ENCODE measurements at places on chromosomes 7 and 10.

DNA sequence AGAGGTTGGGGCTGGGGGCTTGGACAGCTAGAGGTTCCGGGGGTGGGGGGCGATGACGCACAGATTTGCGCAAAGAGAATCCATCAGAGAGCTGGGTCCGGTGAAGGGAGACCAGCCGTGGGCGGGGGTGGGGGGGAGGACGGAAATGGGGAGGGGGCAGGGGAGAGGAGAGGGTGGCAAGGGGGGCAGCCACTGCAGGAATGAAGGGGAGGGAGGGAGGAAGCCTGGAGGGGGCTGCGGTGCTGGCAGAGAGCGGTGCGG lies 1.2 kb upstream of the VGF start:
- no peak for DNase-seq

DNA sequence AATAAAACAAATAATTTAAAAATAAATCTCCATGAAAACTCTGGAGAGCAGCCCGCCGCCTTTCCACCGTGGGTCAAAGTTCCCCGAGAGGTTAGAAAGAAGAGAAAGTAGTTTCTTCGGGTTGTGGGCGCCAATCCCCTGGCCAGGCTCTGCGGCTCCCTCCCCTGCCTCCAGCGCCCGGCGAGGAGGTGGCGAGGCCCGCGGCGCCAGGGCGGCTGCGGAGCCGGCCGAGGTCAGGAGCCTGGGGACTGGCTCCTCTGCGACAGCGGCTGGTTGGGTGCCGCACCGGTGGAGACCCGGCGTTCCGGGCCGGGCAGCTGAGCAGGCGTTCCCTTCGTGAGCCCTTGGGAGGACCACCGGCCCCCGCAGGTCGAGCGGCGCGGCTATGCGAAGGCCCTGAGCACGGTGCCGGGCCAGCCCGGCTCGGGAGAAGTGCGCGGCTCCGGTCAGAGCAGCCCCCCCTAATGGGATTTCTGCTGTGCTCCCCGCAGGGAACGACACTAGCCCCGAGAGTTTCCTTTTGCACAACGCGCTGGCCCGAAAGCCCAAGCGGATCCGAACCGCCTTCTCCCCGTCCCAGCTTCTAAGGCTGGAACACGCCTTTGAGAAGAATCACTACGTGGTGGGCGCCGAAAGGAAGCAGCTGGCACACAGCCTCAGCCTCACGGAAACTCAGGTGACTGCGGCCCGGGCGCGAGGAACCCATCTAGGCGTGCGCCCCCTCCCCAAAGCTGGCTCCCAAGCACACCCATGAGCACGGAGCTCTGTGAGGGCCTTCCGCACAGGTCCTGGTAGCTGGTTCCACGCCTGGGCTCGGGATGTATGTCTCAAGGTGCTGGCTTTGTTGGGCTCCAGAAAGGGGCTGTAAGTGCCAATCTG lies 2.8 kb downstream of the EMX2 start:
- DNase-seq = peak; percentile 58

DNA sequence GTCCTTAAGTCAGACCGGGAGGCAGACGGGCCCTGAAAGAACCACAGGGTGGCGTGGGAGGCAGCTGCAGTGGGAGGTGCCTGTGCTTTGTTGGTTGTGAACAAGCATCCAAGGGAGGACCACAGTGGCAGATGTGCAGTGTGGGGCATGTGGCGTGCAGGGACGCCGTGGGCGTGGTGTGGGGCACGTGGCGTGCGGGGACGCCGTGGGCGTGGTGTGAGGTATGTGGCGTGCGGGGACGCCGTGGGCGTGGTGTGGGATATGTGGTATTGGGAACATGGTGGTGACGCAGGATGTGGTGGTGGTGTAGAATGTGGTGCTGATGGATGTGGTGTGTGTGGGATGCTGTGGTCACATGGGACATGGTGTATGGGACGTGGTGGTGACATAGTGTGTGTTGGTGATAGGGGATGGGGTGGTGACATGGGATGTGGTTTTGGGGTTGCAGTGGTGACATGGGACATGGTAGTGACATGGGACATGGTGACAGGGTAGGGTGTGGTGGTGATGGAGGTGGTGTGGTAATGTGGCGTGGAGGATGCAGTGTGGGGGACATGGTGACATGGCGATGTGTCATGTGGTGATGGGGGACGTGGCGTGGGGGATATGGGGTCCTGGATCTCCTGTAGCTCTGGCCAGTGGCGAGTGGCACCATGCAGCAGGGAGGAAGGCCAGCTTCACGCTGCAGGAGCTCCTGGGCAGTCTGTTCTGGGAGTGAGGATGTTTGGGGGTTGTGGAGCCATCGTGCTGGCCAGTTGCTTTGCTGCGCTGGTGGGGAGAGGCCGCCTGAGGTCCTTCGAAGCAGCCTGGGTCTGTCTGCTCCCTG lies 78.8 kb downstream of the INPP5A start:
- no peak for DNase-seq

- no peak for DNase-seq
Observed at GRCh38 chr7:135827391-135827790, 78.8 kb upstream of the FAM180A start.

GRCh38 chr10:129689671-129690071 lies 222.6 kb downstream of the MGMT start:
- no peak for DNase-seq

DNA sequence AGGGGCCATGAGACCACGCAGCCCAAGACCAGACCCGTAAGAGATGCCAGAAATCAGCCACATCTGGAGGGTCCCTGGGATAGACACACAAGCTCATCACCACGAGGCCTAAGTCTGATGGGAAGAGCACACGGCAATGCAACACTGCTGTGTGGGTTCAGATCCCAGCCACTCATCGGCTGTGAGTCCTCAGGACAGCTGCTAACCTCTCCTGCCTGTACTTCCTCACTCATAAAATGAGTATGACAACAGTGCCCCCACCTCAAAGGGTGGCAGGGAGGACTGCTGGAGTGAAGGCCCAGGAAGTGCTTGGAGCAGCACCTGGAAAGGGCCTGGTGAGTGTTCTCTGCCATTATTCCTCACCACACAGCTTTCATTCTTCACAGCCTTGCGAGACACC lies 60.9 kb downstream of the MAD1L1 start:
- DNase-seq = no peak

- DNase-seq = no peak
Observed at GRCh38 chr7:112587504-112587903, 106.7 kb downstream of the LSMEM1 start.

GRCh38 chr7:80240265-80241025 lies 105.8 kb downstream of the GNAI1 start:
- no peak for DNase-seq

DNA sequence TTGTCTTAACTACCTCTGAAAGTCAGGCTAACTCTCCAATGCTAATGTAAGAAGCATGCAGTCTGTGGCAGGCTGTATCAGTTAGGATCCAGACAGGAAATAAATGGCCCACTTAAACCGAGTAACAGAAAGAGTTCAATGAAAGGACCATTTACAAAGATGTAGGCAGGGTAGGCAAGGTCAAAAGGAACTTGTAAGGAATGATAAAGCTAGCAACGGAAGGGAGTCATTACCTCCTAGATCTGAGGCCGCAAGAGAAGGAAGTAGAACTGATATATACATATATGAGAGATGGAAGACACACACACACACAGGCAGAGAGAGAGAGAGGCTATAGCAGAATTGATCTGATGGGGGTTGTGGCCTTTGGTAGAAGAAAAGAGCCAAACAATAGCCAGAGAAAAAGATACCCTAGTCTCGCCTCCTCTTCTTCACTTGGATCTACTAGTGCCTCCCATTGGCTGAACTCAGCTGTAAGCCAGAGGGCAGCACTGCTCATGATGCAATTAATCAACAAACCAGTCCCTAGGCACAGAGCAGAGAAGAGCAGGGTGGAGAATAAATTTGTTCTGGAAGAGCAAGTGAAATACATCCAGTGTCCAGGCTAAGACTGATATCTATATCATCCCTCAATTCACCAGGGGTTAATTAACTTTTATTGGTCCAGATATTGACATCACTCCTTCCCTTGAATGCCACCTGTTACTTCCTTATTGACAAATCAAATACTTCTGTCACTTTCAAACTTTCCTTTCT lies 91.2 kb downstream of the LSMEM1 start:
- DNase-seq = peak; percentile 53

GRCh38 chr10:88702848-88703597 lies 3.0 kb upstream of the LIPK start:
- DNase-seq = peak; percentile 94
